ENCODE measurements at places on chromosomes 2 and 18.

DNA sequence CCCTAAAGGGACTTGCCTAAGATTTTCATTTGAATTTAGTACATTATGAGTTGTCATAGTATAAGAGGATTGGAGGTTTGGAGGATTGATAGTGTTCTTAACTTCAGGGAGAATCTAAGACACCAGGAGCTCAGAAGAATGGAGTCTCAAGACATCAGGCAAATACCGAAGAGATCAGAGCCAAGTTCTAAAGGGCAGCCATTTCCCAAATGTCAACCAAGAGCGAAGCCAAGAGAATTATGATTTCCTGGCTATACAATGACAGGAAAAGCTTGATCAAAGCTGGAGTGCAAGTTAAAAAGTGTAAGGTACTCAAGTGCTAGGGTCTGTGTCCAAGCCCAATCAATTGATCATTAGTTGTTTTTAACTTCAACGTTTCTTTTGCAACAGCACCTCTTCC, 283.0 kb upstream of the FN1 start:
- no peak for DNase-seq

DNA sequence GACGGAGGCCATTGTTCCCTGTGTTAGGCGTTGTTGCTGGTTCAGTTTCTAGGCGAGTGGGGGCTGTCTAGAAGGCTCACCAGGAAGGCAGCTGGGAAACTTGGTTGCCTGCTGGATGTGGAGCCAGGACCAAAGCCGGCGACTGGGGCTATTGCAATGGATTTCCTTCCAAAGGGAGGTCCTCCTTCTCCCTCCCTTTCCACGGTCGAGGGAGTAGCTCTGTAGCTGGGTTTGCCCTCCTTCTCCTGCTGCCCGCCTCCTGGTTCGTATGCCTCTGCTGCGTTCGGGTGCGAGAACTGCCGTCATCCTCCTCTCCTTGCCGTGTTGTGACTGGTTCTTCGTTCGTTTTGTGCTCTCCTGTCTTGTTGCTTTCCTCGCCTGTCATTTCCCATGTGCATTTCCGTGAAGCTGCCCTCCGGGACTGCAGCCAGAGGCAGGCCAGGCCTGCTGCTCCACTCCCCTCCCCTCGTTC, 203.4 kb downstream of the NEDD4L start:
- no peak for DNase-seq

- no peak for DNase-seq
Measured at GRCh38 chr2:186537019-186537418, 51.0 kb downstream of the ZC3H15 start.

- no peak for DNase-seq
Measured at GRCh38 chr2:151161821-151162551, 99.7 kb downstream of the RBM43 start.

DNA sequence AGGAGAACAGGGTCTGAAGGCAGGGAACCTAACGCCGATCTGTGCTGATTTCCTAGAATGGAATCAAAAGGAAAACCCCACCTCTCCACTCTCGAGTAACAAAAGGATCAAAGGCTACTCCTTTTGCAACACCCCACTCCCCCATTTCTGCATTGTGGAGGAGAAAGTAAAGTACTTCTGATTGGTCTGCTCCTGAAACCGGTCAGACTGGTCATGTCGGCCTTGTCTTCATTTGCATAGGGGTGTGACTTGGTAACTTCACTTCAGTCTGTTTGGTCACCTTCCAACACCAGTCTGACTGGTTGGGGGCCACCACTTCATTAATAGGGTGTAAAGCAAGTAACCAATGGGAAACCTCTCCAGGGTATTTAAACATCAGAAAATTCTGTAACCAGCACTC, 771.9 kb downstream of the ERBB4 start:
- no peak for DNase-seq

- no peak for DNase-seq
Measured at GRCh38 chr2:26721115-26722032, 28.9 kb downstream of the KCNK3 start.

- no peak for DNase-seq
Measured at GRCh38 chr2:44680424-44680971, 261.0 kb upstream of the SIX3 start.

DNA sequence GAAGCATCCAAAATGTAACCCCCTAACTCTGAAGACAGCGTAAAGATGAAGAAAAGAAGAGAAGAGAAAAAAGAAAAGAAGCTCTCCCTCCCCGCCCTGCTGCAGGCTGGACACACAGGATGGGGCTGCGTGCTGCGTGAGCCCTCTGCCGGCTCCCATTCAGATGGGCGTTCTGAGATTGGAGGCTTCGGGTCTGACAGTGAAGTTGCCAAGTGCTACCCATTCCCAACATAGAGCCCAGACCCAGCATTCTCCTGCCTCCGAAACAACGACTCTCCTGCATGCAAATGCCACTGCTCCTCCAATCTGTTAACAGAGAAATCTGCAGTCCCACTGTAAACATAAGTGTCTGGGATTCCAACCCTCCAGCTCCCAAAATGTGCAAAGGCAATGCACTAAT, 234.9 kb downstream of the BCL11A start:
- no peak for DNase-seq

DNA sequence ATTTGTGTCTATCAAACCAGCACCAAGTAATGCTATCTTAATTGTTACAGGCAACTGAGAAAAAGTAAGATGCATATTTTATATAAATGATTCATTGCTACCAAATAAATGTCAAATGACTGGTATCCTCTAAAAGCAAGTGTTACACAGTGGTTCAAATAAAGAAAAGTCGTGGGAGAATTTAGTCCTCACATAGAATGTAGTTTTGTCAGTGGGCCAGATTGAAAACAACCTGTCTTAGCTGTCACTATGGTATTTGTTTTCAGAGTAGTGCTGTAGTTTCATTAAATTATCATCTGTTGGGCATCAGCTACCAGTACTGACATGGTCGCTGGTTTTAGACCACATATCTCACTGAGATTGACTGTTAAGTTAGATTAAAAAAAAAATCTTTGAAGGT, 10.2 kb upstream of the EIF2AK3 start:
- DNase-seq, result no peak

DNA sequence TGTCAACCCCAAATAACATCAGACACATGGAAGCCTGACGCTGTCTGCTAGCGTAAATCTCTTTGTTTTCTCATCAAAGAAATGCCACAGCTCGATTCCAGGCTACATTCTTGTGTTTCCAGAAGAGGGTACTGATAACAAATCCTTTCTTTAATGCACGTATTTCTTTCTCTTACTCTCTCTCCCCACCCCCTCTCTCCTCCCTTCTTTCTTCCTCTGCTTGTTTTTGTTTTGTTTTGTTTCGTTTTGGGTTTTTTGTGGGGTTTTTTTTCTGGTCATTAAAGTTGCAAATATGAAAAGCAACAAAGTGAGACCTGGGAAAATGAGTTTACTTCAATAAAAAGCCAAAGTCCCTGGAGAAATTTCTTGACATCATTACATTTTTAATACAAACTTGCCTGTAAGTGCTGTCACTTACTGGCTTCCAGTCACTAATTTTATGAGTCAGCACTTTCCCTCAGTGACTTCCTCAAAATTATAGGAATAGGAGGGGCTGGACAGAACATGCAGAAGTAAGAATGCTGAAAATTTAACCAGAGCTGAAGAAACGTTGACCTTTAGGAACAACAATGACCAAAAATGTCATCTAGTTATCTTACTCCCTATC, 106.7 kb upstream of the NABP1 start:
- DNase-seq, result no peak

DNA sequence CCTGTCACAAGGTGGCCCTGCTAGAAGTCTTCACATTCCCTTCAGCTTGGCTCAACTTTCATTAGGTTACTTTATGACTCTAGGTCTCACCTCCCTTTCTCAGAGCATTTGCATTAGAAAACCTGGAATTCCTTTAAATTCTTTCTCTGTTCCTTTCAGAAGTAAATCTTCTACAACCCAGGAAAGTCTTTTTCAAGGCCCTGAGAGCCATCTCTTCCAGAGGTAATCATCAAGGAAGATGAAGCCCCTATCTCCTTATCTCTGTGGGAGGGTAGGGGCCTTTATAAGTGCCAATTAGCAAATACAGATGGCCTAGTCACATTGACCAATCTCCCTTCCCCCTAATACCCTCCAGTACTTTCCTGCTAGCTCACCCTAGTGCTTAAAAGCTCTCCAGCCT, 848.0 kb upstream of the FAM98A start:
- DNase-seq, result no peak

GRCh38 chr18:26780520-26781325, 84.8 kb downstream of the AQP4 start:
- DNase-seq, result no peak

DNA sequence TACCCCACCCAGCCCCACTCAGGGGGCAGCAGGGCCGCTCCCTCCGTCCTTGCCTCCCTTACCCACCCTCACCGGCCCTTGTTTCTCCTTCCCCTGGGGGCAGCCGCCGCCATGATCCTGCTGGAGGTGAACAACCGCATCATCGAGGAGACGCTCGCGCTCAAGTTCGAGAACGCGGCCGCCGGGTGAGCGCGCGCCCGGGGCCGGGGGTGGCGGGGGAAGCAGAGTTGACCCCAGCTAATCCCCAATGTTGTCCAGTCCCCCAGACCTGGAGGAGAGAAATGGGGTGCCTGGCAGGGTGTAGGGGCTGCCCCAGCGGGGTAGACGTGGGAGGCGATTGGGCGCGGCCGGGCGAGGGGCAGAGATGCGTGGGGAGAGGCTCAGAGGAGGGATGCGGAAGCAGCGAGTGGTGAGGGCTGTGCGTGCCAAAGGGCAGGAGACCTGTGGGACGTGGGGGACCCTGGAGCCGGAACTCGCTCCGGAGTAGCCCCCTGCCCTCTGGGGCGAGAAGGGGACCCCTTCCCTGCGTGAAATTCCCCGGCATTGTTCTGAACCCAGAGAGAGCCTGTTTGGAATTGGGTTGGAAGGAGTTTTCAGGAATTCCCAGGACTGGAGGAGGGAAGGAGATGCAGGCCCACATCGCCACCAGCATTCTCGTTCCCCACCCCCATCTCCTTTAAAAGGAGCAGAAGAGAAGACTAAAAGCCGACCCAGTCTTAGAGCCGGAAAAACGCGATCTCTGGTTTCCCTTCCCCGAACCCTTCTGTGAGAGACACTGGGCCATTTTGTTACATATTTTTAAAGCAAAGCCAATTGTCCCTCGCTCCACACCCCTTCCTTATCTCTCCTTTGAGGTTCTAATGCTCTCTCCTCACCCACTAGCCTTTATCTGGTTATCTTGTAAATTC, 625 bp downstream of the ARPC2 start:
- peak; percentile 46 for DNase-seq

DNA sequence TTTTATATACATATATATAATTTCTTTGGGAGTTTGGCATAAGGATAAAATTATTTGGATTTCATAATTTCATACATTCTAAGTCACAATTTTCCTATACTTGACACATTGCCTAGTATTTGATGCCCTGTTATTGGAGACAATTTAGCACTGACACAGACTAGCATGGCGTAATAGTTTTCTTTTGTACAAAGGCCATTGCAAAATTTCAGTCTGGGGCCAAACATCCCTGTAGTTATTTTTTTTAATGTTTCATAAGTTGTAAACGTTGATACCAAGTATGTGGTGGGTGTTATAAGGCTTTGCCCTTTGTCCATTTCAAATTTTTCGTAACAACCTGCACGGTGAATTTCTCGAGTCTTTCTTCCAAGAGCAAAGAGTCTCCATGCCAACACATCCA, 95.7 kb upstream of the NRP2 start:
- DNase-seq, result no peak

DNA sequence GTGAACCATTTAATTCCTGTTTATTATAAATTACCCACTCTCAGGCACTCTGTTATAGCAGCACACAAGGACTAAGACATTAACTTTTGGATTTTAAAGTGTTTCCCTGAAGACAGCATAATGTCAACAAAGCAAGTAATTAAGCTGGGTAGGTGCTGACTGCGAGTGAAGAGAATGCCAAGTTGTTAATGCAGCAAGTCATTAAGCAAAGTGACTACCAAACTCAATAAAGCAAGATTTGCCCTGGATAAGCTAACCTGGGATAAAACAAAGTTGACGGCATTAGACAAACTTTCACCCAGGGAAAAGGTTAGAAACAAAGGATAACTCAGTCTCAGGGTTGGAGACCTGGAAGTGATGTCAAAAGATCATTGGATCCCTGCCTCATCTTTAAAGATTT, 28.4 kb upstream of the NABP1 start:
- no peak for DNase-seq

DNA sequence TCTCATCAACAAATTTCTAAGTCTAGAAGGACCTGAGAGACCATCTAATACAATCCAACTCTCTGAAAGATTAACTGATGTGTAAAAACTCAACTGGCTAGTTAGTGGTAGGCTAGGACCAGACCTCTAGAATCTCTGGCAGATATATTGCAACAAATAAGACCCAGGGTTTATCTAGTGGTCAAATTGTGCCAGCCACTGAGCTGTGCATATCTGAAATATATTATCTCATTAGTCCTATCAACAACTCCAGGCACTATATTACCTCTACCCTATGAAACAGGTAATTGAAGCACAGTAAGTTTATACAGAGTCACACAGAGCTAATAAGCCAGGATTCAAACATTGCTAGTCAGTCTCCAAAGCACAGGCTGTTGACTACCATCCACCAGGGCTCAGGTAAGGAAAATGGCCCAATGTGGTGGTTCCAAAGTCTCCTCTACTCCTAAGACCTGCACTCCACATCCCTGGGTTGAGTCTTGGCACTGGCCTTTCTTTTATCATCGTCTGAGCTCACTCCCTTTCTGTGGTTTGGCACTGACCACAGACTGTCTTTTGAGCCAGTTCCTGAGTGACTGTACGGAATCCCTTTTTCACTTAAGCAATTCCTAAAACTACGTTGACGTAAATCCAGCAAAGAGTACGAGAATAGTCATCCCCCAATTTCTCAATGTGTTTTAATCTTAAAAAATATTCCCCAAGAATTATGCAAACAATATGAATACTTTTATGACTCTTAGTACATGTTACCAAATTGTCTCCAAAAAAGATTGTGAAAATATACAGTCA, 11.9 kb upstream of the PID1 start:
- no peak for DNase-seq

- DNase-seq, result no peak
Measured at GRCh38 chr2:1823187-1824169, 79.2 kb upstream of the PXDN start.

DNA sequence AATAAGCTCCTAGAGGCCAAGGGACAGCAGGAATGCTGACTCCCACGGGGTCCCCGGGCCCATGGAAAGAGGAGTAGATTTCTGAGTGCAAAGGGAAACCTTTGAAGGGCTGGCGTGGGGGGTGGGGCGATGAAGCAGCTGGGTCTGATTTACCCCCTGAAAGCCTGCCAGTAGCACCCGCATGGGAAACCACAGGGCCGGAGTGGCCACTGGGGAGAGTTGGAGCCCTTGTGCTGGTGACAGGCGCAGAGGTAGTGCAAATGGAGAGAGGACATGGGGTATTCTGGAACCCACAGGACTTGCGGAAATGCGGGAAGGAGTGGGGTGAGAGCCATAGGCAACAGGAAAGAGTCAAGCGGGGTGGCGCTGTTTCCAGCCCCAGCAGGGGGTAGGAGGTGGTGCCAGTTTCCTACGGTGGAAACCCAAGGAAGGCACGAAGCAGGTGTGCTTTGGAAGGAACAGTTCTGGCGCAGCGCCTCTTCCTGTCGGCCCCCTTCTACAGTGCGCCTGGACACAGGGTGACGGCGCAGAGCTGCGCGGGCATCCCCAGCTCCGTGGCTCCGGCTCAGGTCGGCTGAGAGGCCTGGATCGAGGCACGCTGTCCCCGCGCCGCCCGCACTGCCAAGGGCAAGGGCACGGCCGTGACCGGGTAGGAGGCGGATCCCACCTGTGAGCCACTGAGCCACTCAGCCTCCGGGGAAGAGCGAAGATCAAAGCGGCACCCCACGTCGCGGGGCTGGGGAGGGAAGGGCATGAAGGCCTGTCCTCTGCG, 149.0 kb upstream of the GLI2 start:
- no peak for DNase-seq

- DNase-seq, result no peak
Measured at GRCh38 chr2:71791501-71792135, 338.3 kb downstream of the DYSF start.

Data from stimulated activated CD8-positive, alpha-beta memory T cell treated with anti-CD3 and anti-CD28 coated beads, Interleukin-4, amount 100 ng/mL, for 1 hour (primary cell).